H1 (cell line): ENCODE measurements at places on chromosomes 5 and 9.

DNA sequence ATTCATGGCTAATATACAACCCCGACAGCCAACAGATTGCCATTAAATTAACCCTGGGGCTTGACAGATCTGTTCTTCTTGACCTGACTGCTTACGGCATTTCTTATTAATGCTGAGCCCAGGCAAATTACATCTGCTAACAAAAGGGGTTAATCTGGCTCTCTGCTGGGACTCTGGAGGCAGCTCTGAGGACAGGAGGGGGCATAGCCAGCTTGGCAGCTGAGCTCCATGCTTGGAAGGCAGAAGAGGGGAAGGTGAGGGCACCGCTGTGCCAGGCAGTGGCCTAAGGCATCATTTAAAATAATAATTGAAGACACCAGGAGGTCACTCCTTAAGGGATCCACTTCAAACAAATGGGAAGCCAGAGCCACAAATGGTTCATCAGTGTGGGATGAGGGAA is 126.0 kb upstream of the GPR151 start:
- DNase-seq, result no peak

DNA sequence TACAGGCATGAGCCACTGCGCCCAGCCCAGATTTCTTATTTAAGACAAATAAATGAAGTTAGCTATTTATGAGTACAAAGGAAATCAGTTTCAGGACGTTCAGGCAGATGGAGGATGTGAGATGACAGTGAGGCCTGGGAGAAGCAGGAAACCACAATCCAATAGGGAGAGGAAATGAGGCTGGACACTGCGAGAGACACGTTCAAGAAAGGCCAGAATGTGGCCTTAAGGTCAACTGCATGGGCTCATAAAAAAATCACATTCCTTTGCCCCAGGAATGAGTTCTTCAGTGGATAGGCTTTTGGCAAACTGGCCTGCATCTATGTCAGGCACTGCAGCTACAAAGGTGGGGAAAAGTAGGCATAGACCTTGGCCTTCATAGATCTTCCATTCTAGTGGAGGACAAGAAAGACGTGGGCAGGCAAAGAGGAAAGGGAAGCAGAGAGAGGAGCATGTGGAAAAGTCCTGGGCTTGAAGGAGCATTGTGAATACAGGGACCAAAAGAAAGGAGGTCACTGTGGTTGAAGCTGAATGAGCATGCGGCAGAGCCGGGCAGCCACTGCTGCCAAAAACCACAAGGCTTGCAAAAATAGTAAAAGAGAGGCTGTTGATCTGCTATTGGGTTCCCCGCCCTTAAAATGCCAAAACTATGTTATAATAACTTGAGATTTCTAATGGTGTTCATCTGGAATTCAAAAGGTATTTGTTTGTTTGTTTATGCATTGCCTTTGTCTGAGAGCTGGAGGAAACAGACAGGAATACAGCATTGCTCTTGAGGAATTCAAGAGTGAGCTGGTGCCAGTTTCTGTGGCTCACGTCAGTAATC is 133.0 kb downstream of the GNA14 start:
- DNase-seq, result no peak

DNA sequence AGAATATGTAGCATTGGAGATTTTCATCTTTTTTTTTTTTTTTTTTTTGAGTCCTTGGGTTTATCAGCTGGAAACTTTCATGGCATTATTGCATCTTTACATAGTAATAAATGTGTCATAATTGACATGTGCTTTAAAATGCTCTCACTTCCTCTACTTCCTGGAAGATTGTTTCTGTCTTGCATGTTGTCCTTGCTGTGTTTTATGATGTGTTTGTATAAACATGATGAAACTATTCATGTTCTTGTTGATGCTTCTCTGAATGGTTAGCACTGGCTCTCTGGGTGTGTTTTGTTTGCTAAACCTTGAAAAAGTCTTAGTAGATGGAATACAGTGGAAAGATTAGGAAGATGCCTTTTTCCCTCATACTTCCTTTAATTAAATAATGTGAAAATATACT is 87.9 kb downstream of the IQGAP2 start:
- no peak for DNase-seq

GRCh38 chr9:135969064-135969683 is 8.0 kb upstream of the UBAC1 start:
- DNase-seq, result no peak

DNA sequence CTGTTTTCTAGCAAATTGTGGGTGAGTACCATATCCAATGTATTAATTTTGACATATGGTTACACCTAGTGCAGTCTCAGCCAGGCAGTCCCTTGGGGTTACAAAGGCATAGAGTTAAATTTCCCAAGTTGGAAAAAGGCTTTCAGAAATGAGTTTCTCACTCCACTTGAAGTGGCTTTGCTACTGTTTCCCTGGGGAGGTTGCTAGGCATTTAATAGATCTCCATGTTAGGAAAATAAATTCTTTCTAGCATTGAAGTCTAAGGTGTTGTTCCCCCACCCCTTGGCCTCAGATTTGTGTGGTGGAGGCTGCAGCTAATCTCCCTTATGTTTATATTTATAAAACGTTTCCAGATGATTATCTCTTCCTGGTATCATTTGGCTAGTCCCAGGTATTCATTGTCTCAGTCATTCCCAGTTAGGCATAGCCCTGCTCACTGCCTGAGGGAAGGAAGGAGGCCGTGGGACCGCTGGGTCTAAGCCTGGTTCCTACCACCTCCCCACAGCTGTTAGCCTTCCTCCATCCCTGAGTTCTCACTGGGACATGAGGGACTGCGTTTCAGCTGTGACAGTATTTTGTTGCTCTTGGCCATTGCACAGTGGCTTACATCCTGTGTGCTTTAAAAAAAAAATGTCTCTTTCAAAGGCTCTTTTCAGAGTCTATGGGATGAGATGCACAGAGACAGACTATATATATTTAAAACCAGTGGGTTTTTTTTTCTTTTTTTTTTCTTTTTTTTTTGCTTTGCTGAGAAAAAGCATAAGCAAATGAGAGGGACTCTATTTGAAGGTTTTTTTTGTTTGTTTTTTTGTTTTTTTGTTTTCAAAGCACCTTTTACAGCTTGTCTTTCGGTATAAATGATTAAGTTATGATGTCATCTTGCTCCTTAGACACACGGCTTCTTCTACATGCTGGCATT is 121.5 kb downstream of the MAST4 start:
- no peak for DNase-seq

DNA sequence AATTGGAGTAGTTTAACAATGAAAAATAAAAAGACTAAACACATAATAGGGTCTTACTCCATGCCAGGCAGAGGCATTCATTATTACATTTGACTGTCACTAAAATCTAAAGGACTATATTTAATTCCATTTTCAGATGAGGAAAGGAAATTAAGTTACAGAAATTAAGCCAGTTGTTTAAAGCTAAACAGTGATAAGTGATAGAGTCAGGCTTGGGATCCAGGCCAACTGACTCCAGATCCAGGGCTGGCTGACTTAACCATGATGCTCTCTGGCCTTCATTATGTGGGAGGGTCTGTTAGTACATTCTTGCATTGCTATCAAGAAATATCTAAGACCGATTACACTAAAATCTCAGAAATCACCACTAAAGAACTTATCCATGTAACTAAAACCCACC is 107.2 kb downstream of the ARHGEF28 start:
- DNase-seq, result no peak

GRCh38 chr9:91852801-91853347 is 97.2 kb downstream of the ROR2 start:
- no peak for DNase-seq
